ENCODE measurements at places on chromosomes 3 and 15.

- no peak for DNase-seq
These were observed 35.7 kb upstream of the TMOD3 start for GRCh38 chr15:51793521-51794305.

GRCh38 chr15:29268706-29269484 is 727 bp downstream of the NSMCE3 start:
- peak; percentile 57 for DNase-seq

DNA sequence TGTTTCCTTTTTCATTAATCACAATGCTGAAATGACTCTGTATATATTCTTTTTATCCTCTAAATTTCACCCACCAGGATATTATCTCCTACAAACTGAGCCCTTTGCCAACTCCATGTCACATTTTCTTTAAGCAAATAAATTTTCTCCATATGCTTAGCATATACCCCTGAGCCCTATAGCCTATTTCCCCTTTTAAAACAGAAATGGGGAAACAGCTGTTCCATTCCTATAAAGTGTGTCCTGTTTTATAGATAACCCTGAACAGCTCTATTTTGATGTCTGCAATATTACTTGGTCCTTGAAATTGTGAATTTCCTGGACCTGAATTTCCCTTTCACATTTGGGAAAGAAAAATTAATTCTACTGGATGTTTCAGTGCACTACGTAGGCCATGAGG is 15.6 kb upstream of the FILIP1L start:
- no peak for DNase-seq

- no peak for DNase-seq
These were observed 684 bp downstream of the SLTM start for GRCh38 chr15:58932710-58933280.

DNA sequence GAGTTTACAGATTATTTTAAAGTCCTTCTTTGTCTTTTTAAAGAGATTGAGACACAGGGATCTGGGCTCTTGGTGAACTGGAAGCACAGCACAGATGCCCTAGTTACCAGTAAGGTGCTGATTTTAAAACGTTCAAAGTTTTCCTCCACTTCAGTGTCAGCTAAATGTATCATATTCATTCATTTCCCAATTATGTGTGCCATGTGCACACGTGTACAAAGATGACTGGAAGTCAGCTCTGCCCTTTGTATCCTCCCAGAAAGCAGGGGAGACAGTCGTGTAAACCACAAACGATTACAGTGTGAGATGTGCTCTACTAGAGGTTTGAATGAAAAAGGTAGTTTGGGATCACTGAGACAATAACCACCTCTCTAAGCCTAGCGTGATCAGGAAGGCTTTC is 730 bp downstream of the ZKSCAN7 start:
- DNase-seq, result no peak

- DNase-seq, result no peak
These were observed 27.4 kb downstream of the SEC22A start for GRCh38 chr3:123229145-123229544.

Measured in neural progenitor cell (in vitro differentiated cells).